NCI-H82 (cell line): ENCODE measurements at places on chromosomes 12 and 14.

DNA sequence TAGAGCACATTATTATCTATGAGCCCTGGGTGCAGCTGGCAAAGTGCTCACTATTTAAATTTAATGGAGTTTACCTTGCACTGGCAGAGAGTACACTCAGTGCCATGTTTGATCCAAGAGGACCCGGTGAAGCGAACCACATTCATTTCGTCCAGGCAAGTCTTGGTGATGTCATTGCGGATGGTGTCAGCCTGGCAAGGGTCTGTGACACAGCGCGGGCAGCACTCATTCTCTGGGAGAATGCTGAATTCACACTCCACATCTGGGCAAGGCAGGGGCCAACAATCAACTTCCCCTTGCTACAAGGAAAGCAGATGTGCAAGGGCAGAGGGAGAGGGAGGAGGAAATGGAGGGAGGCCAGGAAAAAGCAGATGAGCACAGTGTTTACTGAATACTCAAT, 356.2 kb downstream of the NELL2 start:
- DNase-seq, result no peak

DNA sequence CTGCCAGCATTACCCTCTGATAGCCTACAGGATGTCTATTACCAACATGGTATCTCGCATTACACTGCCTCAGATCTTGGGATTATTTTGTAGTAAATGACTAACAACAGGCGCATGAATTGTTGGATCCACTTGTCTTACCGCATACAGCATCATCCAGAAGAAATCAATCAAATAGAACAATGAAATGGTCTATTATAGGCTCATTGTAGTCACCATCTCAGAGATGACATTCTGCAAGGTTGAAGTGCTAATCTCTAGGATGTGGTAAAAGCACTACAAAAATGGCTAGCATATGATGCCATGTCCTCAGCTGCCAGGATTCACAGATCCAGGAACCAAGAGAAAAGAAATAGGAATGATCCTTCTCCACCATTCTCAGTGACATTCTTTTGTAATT, 52.0 kb downstream of the WASHC3 start:
- DNase-seq, result no peak

GRCh38 chr14:90521084-90521929, 124.5 kb downstream of the CALM1 start:
- peak; percentile 63 for DNase-seq

- no peak for DNase-seq
Observed at GRCh38 chr14:20092050-20092449, 18.5 kb upstream of the OR4K17 start.

GRCh38 chr14:101022121-101022520, 118.6 kb upstream of the RTL1 start:
- no peak for DNase-seq

- DNase-seq, result no peak
Observed at GRCh38 chr14:103225062-103225461, 101.8 kb downstream of the TNFAIP2 start.

- peak; percentile 82 for DNase-seq
Observed at GRCh38 chr12:49283541-49284429, 11.2 kb upstream of the PRPH start.

- no peak for DNase-seq
Observed at GRCh38 chr14:96178461-96179321, 25.9 kb upstream of the BDKRB2 start.

DNA sequence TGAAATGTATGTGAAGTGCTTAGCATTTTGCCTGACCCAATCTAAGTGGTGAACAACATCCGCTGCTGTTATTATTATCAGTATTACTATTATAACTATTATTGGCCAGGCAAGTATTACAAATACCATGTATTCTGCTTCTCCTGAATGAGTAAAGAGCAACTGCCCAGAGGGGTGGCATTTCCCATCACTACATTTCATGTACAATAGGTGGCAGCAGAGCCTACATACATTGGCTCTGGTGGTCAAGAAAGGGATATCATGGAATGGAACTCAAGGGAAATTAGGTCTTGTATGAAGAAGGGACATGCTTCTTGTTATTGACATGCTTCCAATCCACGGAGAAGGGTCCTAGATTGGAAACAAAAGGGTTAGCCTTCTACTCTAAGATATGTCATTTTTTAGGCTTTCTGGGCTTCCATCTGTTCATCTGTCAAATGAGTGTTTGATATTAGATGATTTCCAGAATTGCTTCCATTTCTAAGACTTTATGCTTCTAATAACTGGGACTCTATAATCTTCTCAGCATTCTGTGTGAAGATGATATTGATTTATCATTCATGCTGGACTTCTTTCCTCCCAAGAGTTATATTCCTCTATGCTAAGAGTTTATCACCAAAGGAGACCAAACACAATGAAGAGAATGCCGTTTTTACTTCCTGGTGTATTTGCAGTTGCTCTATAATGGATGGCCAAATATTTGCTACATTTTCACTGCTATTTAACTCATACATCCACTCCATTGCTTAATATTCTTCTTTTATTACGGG, 239.1 kb downstream of the SSPN start:
- peak; percentile 84 for DNase-seq

DNA sequence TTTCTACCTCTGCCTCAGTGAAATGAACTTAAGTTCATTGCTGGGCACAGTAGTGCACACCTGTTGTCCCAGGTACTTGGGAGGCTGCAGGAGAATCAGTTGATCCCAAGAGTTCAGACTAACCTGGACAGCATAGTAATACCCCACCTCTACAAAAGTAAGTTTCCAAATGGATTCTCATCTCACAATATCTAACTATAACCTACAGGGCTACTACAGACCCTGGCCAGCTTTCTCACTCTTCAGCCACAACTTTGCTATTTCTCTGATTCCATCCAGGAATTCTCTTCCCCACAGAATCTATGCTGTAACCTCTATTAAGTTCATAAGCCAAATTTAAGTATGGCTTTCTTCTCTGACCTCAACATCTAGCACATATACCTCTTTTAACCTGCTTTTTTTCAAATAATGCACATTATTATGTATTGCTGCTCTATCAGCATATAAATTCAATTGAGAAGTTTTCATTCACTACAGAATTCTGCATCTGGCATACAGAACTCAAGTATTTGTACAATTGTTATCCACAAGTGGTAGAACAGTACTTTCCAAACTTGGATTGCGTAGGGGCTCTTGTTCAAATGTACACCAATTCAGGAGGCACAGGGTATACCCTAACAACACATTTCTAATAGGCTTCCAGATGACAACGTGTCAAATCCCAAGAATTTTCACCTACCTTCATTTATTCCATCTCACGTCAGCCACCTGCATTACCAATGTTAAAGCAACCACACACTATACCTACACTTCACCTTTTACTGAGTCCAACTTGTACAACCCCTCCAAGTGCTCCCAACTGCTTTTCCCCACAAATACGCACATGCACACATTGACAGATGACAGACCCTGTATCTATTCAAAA, 3.8 kb downstream of the RPS29 start:
- peak; percentile 37 for DNase-seq

GRCh38 chr14:87935081-87935828, 57.7 kb downstream of the GALC start:
- DNase-seq, result no peak

DNA sequence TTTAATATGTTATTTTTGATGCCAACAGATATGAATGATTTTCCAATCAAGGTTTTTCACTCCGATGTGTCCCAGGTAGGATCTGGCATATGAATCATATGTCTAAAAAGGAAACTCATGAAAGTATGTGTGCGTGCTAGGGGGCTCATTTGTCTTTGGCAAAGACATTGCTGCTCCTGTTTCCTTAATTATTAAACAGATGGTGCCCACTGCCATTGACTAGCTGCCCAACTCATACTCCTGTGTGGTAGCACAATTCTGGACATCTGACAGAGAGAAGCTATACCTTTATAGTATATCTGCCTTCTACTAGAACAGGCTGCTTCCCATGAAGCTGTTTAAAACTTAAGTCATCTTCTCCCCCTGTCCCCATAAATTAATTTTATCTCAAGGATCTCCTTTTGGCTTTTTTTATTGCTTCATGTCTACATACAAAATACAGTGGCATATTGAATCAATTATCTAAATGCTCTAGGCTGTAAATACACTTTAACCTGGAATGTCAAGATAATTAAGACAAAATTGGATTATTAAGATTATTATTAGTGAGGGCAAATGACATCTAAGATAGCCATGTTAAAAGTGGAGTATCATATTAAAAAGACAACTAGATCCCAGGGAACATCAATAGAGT, 1.4 kb upstream of the PDE3A start:
- DNase-seq, result peak; percentile 41
